ENCODE measurements at places on chromosomes 6 and 20.

DNA sequence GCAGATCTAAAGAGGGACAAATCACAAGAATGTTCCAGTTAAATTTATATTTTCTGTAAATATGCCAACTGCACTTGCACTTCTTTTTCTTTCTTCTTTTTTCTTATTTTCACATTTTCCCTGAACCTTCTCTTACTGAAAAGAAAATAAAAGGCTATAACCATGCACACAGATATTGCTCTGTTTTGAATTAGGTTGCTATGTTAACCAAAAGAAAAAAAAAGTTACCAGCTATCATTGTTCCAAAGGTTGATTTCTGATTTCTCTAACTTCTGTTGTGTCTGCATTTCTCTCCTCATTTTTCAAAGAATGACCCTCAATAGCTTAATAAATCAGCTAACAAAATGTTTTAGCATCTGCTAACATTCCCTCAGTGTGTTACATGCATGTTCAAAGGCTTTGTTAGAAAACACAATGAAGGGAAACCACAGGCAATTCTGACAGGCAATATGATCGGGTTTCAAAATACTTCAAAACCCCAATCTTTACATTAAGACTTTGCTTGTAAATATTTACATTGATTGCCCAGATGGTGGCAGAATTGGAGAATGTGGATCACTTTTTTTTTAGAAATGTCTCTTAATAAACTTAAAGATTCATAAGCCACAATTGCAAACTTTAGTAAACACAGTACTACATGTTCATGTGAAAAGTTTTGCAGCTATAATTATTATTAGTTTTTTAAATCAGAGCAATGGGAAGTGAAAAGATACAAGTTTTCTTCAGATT is 928.3 kb upstream of the FLRT3 start:
- no peak for DNase-seq

- DNase-seq: no peak
These were observed 80.6 kb downstream of the SSR1 start for GRCh38 chr6:7232351-7232750.

GRCh38 chr20:24643731-24644626 is 174.6 kb downstream of the SYNDIG1 start:
- DNase-seq: peak; percentile 6

GRCh38 chr20:48530957-48531356 is 296.8 kb downstream of the PREX1 start:
- no peak for DNase-seq

DNA sequence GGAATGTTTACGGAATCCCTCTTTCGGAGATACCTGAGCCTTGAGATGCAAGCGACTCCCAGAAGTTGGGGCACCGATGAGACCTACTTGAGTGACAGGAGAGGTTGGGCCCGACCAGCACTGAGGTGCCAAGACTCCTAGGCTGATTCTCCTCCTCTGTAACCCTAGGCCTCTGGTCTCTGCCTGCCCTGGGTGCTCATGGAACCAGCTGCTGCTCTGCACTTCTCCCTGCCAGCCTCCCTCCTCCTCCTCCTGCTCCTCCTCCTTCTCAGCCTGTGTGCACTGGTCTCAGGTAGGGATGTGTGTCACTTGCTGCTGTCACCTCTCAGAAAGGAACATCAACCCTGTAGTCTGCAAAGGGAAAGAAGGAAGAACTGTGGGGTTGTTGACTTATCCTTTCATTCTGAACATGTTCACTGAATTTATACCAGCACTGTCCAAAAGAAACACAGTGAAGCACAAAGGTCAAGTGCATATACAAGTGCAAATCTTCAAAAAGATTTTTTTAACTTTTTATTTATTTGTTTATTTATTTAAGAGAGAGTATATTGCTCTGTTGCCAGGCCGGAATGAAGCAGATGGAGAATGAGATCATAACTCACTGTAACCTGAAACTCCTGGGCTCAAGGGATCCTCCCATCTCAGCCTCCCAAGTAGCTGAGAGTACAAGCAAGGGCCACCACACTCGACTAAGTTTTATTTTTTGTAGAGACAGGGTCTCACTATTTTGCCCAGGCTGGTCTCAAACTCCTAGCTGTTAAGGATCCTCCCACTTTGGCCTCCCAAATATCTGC is 913 bp downstream of the BTN2A2 start:
- peak; percentile 66 for DNase-seq

GRCh38 chr6:88377976-88378568 is 211.9 kb upstream of the CNR1 start:
- DNase-seq: no peak

- no peak for DNase-seq
These were observed 12.6 kb upstream of the SLPI start for GRCh38 chr20:45266977-45267376.

DNA sequence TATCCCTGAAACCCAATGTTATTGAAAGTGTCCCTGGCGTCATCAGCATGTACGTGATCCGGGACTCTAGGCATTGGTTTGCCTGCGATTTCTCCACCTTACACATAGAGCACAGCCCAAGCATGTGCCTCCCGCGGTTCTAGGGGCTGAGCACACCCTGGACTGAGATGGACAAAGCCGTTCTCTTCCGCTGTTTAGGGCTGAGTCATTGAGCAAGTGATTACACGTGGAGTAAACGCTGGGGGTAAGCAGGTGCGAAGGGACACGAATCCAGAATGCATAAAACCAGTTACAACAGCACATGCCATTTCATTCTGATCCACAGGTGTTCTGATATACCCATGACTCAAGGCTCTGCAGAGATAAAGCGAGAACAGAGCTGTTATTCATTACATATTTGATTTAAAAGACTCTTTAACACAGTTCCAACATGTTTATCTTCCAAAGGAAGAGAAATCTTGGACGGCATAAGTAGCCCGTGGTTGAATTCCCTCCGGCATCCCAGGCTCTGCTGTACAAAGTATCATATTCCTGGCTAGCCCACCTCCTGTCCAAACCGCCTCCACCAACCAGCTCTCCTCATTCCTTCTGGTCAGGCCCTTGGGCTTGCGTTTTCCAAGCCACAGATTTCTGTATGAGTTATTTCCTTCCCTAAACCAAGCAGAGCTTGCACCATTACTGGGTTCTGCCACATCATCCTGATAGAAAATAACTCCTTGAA is 36.1 kb upstream of the THBS2 start:
- no peak for DNase-seq

DNA sequence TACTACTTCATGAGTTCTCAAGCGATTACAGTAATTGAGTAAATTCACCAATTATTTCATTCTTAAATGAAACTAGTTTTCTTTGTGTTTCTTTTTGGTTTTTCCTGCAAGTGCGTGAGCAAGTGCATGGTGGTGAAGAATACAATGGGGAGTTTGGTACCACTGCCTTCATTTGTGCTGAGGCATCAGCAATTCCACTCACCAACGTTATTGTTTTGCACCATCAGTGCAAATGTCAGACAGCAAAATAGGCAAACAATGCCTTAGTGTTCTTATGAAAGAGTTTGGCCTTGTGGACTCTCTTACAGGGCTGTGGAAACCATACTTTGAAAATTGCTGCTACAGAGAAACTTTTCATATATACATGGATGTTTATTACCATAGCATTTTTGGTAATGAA is 8.2 kb downstream of the CDH26 start:
- no peak for DNase-seq

GRCh38 chr20:991850-992249 is 10.3 kb downstream of the RSPO4 start:
- DNase-seq: no peak

GRCh38 chr20:38112930-38113294 is 52.2 kb downstream of the TGM2 start:
- DNase-seq: no peak

- peak; percentile 90 for DNase-seq
These were observed 137.4 kb upstream of the HDAC2 start for GRCh38 chr6:114108119-114109002.

- no peak for DNase-seq
These were observed 124.4 kb upstream of the AFDN start for GRCh38 chr6:167702241-167702827.

DNA sequence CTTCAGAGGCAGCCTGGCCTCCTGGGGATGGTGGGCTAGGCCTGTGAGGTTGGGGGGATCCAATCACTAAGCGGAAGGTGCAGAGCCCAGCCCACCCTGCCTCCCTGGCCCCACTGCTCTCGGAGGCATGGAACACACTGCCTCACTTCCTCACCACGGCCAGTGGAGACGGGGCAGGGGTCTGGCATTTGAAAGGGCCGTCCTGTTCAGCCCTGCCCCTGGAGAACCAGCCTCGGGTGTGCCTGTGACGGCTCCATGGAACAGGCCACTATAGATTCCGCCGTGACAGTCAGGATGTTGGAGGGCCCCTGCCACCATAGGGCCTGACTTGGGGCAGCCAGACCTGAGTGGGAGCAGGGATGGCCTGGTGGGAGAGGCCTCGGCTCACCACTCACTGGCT is 110.2 kb downstream of the DACT2 start:
- no peak for DNase-seq

- no peak for DNase-seq
These were observed 2.6 kb downstream of the TRAF3IP2 start for GRCh38 chr6:111603040-111603439.

DNA sequence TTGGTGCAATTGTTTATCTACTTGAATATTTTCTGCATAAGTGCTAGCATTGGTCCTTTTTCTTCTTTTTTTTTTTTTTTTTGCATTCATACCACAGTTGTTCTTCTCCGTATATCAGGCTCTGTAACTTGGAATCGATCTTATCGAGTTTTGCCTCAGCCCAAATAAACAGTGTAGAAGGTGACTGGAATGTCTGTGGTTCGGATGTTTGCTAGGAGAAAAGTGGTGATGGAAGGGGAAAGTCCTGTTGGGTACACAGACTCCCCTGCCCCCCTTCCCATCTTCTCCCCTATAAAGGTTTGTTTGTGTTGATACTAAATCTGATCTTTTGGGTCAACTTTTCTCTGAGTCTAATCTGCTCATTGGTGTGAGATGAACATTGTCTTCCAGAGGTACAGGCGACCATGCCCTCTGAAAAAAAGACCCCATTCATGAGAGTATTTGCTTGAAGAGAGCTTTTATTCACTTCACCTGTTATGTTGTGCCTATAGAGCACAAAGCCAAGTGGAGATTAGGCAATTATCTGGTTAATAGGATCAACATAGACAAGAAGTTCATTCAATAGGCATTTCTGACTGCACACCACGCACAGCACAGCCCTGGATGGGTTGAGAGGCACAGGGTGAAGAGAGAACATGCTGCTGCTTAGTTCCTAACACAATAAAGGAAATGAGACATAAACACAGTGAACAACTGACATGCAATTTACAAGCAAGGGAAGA is 620.0 kb downstream of the PKHD1 start:
- DNase-seq: no peak

DNA sequence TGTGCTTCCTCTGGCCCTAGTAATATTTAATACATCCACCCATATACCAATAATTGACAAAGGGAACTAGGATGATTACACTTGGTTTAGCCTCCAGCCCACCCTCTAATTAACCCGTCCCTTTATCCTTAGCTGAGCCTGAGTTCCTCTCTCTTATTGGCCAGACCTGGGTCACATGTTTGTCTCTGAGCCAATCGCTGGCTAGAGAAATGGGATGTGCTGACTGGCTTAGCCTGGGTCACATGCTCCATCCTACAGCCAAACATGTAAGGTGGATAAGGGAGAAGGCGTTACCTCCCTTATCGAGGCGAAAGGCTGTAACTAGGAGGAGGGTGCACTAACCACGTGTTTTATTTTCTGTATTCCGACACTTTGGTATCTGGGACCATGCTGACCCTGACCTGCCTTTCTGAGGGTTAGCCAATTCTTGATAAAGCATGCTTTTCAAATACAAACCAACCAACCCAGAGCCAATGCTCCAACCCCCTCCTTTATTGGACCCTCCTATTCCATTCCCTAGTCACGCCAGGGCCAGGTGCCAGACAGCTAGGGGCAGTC is 262.7 kb downstream of the PREX1 start:
- DNase-seq: no peak

DNA sequence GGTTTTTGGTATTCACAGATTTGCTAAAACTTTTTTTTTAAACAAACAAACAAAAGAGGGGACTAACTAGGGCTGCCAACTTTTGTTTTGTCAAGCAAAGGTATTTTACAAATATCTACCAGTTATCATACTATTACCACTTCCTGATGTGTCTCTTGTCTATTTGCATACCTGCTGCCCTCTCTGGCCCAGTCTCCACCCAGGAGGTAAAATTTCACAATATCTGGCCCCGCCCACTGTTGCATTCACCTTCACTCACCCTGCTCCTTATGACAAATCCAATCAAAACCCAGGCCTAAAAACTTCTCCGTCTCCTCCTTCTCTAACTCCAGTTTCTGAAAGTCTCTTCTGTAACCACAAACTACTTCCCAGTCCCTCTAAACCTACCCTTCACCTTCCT is 82.2 kb downstream of the TRERF1 start:
- no peak for DNase-seq

DNA sequence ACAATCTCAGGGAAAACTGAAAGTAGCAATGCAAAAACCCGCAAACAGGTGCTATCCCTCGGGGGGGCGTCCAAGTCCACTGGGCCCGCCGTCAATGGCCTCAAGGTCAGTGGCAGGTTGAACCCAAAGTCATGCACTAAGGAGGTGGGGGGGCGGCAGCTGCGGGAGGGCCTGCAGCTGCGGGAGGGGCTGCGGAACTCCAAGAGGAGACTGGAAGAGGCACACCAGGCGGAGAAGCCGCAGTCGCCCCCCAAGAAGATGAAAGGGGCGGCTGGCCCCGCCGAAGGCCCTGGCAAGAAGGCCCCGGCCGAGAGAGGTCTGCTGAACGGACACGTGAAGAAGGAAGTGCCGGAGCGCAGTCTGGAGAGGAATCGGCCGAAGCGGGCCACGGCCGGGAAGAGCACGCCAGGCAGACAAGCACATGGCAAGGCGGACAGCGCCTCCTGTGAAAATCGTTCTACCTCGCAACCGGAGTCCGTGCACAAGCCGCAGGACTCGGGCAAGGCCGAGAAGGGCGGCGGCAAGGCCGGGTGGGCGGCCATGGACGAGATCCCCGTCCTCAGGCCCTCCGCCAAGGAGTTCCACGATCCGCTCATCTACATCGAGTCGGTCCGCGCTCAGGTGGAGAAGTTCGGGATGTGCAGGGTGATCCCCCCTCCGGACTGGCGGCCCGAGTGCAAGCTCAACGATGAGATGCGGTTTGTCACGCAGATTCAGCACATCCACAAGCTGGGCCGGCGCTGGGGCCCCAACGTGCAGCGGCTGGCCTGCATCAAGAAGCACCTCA is 166.3 kb downstream of the DTNBP1 start:
- peak; percentile 48 for DNase-seq

- peak; percentile 80 for DNase-seq
These were observed 9.2 kb upstream of the OSER1 start for GRCh38 chr20:44219791-44220190.

DNA sequence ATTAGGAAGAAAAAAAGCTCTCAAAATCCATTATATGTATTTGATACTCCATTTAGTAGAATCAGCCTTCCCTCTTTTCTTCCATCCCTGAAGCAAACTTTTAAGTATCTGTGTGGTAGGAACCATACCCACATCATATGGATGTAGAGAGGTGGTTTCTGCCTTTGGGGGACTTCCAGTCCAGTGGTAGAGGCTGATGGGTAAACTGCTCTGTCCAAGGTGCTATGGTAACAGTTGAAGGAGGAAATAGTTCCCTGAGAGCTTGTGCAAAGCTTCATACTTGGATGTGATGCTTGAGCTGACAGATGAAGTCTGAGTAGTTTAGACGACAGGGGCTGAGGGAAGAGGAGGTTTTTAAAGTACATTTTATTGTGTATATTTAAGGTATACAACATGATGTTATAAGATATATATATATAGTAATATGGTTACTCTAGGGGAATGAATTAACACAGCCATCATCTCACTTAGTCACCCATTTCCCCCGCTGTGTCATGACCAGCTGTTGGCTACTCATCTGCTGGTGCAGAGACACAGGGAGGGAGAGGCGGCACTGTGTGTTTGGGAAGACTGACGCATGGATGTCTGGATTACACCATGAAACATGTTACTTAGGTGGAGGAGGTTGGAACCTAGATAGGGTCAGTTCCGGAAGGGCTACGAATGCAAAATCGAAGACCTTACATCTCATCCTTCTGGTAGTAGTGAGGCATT is 185.2 kb downstream of the FARS2 start:
- DNase-seq: no peak
